ENCODE measurements at places on chromosomes 12 and 14.

DNA sequence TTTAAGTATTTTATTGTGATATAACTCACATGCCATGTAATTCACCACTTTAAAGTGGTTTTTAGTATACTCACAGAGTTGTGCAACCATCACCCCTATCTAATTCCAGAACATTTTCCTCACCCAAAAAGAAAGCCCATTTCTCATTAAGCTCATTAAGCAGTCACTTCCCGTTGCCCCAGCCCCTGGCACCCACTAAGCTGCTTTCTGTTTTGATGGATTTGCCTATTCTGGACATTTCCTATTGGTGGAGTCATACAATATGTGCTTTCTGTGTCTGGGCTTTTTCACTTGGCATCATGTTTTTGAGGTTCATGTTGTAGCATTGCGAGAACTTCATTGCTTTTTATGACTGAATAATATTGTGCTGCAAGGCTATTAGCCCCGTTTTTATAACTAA is 66.0 kb downstream of the ARL6IP4 start:
- no peak for DNase-seq

DNA sequence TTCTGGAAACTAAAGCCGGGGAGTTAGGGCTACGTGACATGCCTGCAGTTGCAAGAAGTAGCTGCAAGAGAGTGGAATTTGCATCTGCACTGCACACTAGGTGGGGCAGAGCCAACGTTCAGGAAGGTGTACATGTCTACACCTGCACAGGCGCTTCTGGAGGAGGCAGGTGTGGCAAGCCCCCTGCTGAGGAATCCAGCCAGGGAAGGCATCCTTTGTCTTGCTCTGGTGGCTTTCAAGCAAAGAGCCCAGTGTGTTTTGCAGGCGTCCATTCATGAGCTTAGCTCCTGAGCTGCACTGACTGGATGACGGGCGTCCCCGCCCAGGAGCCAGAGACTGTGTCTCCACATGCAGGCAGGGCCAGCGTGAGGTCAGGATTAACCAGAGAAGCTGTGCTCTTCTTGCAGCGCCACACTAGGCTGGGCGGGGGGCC is 116.3 kb downstream of the ZFP36L1 start:
- no peak for DNase-seq

- no peak for DNase-seq
Measured at GRCh38 chr12:14540801-14541462, 26.8 kb downstream of the PLBD1 start.

- DNase-seq = no peak
Measured at GRCh38 chr14:55381561-55381960, 30.1 kb downstream of the ATG14 start.

DNA sequence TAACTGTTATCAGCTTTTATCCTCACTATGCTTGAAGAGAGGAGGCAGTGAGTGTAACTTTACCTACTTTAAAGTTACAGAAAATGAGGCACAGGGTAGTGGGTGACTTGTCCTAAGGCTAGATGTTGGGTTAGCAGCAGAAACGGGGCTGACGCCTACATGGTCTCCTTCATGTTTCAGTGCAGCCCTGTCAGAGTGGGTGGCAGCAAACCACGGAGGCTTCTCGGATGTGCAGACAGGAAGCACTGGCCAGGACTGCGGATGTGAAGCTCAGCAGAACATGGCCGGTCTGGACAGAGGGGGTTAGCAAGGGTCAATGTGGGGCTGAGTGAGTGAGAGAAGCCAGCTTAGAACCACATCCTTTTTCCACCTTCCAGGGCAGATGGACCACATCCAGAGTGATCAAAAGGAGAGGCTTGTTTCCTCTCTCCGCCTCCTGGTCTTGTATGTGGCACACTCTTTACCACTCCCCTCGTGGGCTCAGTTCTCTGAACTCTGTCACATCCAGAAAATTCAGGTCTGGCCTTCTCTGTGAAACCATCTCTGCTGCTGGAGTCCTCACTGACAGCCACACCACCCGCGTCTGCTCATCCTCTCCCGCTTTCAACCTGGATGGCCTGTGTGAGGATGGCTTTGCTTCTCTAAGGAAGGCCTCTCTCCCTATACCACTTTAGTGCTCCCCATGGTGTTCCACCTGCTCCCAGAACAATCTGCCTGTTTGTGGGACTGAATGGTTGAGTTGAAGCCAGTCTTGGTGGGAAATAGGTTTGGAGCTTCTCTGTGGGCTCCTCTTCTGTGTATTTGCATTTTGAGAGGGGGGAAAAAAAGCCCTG is 14.1 kb downstream of the SUSD6 start:
- no peak for DNase-seq

DNA sequence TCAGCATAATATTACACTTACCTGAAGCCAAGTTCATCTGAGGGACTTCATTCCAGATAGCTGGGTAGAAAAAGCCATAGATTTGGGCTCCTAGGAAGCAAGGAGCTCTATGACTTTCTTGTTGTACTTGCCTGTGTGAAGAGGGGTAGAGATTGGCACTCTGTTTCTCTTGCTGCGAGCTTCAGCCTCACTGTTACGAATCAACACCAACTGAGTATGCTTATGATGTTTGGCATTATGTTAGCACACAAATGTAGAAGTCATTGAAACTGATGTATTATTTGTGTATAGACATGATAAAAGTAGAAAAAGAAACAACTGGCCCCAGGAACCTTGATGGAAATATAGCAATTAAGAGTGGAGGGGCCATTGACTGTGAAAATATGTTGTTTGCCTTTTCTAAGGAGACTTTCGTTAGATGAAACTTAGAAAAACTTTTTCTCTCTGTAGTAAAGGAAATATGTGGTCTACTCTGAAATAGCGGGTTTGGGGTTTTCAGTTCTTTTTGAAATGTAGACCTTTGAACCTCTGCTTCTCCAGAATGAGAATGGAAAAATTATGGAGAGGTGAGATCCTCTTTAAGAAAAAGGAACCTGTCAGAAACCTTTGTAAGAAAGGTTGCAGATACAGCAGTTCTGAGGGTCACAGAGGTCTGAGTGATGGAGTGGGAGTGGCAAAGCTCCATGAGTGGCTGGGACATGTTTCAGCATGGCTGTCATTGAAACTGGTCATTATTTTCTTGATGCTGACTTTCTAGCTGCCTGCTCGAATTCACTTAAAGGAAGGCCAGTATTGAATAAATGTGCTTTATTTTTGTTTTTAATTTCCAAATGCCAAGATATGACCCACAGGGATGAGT is 159.9 kb downstream of the GCH1 start:
- DNase-seq = no peak

DNA sequence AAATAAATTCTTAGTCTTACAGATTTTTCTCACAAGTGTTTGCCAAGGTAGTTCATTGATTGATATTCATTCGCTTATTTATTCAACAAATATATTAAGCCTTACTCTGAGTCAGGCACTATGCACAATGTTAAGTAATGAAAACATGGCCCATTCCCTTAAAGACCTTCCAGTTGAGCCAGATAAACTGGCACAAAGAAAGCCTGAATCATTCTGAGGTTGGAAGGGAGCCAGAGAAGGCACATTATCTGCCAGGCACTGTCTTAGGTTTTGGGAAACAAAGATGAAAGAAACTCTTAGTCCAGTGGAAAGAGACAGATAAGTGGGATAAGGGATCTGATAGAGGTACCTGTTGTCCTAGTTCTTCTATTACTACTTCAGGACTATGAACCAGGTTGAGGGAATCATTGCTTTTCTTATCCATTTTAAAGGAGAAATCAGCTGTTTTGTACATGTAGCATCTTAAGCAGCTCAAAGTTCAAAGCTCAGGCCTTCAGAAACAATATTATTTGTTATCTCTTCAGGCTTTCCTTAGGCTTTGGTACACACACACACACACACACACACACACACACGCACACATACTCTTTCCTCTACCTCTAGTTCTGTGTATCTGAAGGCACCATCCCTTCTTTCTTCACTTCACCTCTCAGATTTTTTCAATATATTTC is 27.0 kb downstream of the PDE6H start:
- DNase-seq = no peak

DNA sequence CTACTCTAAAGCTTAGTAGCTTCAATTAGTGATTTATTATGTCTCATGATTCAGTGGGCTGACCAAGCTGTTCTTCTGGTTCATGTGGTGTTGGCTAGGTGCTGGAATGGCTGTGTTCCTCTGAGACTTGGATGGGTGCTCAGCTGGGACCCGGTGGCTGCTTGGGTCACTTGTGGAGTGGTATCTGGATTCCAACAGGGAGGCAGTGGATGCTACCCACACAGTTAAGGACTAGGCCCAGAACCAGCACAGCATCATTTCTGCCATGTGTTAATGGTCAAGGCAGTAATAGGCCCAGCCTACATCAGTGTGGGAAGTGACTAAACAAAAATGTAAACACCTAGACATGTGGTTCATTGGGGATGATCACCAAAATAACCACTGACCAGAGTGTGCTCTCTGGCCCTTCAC is 72.2 kb downstream of the FGD4 start:
- DNase-seq = no peak

DNA sequence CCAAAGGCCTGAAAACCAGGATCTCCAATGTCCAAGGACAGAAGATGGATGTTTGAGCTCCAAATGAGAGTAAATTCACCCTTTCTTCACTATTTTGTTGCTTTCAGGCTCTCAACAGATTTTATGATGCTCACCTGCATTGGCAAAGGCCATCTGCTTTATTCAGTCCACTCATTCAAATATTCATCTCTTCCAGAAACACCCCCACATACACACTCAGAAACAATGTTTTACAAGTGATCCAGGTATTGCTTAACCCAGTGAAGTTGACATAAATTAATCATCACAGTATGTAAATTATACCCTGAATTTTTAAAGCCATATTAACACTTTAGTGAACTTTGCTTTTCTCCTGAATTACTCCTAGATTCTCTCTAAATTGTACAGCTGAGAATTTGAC is 63.3 kb downstream of the DUSP6 start:
- no peak for DNase-seq

DNA sequence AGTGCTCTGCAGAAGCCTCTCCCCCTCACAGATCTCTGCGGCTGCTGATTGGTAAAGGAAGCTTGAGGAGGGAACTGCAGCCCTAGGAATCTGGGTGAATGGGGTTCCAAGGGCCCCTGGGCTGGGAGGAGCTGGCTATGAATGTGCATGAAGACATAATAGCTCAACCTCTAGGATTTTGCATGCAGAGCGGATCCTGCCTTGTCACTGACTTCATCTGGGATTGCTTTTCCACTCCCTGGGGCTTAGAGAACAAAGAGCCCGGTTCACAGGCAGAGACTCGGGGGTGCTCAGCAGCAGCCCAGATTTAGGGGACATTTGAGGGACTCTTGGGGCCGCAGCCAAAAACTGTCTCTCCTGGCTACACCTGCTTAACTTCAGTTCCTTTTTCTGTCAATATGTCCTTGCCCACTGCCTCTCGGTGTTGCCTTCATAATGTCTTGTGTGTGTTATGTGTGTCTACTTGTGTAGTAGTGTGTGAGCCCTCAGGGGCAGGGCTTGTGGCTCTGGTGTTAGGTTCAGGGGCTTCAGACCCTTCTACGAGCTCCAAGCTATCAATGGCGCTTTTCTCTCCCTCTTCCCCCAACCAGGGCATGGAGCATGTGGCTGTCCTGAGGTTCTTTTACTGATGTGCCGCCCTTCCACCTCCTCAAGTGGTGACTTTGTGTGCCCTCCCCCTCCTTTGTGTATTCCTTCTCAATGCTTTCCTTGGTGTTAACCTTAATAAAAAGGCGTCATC is 1.9 kb downstream of the CCDC184 start:
- no peak for DNase-seq

GRCh38 chr14:75096959-75097358 is 27.5 kb downstream of the ZC2HC1C start:
- no peak for DNase-seq

DNA sequence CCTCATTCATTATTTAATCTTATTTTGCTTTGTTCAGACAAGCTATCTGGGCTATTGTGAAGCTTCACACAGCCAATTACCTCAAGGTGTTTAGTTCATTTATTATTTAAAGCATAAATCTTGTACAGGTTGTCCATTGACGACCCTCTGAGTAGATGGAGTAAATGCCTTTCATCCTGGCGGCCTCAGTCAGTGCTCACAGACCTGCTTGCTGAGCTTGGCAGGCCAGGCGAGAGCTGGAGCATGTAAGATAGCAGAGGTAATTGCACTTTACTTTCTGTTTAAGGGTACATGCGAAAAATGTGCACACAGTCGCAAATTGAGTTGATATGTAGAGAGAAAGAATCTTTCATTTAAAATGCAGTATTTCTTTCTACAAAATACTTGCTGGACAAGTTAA is 224.4 kb downstream of the NPAS3 start:
- DNase-seq = no peak

DNA sequence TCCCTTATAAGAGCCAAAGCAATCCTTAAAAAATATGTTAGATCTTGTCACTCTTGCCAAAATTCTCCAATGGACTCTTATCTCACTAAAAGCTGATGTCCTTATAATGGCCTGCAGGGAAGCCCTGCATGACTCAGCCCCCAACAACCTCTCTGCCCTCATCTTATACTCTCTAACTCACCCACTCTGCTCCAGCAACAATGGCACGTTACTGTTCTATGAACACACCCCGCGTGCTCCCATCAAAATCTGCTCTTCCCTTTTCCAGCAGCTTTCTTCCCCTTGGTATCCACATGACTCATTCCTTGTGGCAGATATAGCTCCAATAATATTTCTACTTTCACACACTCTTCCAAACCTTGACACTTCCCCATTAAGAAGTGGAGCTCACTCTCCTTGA is 108.1 kb downstream of the DENND5B start:
- no peak for DNase-seq

- no peak for DNase-seq
Measured at GRCh38 chr12:127526925-127527324, 740.0 kb upstream of the TMEM132C start.

DNA sequence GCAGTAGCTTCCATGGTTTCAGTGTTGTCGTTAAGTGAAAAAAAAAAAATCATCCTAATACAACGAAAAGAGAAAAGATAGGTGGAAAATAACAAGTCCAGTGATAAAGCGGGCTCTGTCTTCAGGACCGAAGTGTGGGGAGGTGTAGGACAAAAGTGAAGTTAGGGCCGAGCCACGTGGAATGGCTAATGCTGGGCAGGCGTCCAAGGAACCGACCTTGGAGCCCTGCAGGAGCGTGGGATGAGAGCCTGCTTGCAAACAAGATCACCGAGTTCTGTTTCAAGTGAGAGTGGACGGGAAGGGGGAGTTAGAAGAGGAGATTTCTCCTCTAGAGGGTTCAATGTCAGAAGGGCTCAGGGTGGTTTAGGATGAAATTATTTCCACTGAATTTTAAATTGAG is 22.2 kb downstream of the A2ML1 start:
- DNase-seq = no peak

DNA sequence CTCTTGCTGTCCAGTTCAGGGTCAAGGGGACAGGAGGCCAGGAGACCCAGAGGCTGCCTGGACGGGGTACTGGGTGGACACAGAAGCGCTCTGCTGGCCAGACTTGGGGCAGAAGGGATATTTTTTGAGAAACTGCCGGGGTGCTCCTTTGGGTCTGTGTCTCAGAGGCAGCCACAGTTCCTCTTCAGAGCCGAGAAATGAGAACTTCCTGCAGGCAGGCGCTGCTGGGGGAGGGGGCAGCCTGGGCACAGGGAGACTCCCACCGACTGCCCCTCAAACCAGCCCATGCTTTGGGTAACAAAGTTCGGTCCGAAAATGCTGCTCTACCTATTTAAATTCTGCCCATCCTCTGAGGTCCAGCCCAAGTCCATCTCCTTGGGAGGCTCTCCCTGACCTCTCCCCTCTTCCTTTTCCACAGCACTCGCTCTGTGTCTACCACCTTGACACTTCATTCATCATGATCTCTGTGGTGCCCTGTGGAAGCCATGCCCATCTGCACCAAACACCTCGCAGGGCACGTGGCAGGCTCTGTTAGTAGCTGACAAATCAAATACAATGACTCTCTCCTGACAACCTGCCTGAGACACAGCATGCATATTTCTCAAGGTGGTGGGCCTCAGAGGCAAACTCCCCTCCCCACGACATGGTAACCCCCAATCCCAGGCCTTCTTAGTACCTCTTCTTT is 16.4 kb downstream of the HDAC7 start:
- no peak for DNase-seq
